ENCODE measurements at places on chromosomes 6 and 20.

- no peak for DNase-seq
These were observed 638 bp downstream of the MDN1 start for GRCh38 chr6:89818977-89819335.

DNA sequence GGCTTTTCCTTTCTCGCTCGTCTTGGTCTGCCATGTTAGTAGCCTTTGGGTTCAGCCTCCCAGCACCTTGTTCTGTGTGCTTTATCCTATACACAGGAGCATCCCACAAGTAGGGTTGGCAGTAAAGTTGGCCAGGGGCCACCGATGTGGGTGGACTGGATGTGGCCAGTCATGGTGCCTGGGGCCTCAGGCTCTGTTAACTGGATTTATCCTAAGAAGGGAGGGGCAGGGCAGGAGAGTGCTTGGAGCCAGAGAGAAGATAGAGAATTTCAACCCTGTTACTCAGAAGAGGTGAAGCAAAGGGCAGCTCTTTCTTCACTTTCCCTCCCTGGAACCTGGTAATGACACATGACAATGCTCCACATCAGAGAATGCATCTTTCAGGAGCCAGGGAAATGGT, 14.1 kb upstream of the SIRPB2 start:
- no peak for DNase-seq

DNA sequence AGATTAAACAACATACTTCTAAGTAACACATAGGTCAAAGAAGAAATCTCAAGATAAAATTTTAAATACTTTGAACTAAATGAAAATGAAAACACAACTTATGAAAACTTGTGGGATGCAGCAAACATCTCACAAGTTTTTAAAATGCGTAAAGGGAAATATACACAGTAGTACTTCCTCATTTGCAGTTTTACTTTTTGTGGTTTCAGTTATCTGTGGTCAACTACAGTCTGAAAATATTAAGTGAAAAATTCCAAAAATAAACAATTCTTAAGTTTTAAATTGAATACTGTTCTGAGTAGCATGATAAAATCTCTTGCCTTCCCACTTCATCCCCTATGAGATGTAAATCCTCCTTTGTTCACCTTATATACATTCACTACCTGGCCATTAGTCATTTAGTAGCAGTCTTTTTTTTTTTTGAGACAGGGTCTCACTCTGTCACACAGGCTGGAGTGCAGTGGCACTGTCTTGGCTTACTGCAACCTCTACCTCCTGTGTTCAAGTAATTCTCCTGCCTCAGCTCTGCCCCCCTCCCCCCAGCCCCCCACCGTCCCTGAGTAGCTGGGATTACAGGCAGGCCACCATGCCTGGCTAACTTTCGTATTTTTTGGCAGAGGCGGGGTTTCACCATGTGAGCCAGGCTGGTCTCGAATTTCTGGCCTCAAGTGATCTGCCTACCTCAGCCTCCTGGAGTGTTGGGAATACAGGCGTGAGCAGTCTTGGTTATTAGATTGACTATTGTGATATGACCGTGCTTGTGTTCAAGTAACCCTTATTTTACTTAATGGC, 154.6 kb upstream of the AHI1 start:
- DNase-seq, result no peak

DNA sequence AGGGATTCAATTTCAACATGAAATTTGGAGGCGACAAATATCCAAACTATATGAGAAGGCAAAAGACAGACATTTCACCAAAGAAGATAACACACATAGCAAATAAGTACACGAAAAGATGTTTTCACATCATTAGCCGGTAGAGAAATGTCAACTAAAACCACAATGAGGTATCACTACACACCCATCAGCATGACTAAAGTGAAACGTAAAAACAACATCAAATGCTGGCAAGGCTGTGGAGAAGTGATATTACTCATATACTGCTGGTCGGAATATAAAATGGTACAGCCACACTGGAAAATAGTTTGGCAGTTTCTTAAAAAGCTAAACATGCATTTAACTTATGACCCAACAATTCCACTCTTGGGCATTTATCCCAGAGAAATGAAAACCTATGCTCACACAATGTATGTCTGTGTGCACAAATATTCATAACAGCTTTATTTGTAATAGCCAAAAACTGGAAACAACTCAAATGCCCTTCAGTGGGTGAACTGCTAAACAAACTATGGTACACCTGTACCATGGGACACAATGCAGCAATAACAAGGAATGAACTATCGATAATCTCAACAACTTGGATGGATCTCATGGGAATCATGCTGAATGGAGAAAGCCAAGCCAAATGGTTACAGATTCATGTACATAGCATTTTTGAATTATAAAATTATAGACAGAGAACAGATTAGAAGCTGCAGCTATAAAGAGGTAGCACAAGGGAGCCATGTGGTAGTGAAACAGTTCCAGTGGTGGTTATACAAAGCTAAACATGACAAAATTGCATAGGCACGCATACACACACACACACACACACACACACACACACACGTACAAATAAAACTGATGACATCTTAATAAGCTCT, 8.6 kb downstream of the ADAT2 start:
- DNase-seq, result no peak

DNA sequence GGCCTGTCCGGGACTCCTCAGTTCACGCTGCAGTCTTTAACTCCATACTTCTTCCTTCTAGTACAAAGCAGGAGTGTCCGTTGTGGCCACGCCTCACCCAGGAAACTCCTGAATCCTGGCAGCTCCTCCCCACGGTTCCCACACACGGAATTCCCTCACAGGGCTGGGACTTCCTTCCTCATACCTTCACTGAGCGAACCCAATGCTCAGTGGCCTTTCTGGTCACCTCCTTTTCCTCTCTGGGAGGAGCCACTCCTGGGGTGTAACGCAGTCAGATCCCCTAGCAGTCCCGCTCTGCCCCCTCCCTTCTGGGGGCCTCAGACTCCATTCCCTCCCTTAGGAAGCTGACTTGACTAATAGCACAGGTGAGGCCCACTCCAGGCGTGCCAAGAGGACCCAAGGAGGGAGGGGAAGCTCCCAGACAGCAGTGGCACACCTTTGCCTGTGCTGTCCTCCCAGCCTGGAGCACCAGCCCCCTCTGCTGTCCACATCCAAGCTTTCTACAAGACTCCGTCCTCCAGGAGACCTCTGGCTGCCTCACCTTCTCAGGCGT, at the start of gene SLC52A3:
Gene SLC52A3 (minus strand): TSS at position 75 of the 553 bp plus-strand sequence. CDS start 2,726 bp downstream, outside the sequence.
- DNase-seq, result no peak

Measured in NCI-H1092 (cell line).